AG10803 (cell line): ENCODE measurements at places on chromosomes 5 and 9.

- no peak for DNase-seq
These were observed 105.7 kb upstream of the NUDT12 start for GRCh38 chr5:103668281-103668680.

DNA sequence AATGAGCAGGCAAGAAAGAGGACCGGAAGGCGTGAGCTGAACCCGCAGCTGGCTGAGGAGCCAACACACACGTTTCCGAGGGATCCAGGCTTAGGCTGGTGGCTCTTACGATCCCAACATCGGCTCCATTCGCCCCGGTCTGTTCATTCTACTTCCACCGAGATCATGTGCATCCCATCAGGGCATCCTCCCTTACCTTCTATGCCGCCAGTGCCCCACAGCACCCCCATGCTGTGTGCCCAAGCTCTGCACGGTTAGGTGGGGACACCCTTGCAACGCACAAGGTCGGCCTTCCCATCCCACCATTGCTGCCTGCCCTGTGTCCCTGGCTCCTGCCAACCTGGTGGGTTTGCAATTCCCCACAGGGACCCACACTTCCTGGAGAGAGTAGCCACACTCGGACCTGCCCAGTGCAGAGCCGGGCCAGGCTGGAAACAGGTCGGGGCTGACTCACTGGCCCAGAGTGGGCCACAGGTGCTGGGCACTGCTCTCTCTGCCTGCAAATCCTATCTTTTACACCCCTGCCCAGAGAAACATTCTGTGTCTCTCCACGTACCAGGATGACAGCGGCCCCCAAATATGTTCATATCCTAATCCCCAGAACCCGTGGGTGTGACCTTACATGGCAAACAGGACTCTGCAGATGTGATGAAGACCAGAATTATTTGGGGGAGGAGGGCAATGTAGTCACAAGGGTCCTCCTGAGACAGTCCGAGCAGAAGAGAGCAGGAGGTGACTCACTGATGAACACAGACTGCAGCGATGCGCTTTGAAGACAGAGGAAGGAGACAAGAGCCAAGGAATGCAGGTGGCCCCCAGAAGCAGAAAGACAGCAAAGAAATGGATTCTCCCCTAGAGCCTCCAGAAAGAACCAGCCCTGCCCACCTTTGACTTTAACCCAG is 182.2 kb downstream of the AUH start:
- peak; percentile 54 for DNase-seq

- DNase-seq, result no peak
These were observed 33.4 kb upstream of the CSNK1G3 start for GRCh38 chr5:123478546-123478945.

GRCh38 chr9:69213647-69214046 is 39.6 kb downstream of the TJP2 start:
- DNase-seq, result peak; percentile 23
